ENCODE measurements at places on chromosomes 12 and 14.
A peak's percentile ranks its signal among the peaks of the same experiment; 100 is the strongest.

DNA sequence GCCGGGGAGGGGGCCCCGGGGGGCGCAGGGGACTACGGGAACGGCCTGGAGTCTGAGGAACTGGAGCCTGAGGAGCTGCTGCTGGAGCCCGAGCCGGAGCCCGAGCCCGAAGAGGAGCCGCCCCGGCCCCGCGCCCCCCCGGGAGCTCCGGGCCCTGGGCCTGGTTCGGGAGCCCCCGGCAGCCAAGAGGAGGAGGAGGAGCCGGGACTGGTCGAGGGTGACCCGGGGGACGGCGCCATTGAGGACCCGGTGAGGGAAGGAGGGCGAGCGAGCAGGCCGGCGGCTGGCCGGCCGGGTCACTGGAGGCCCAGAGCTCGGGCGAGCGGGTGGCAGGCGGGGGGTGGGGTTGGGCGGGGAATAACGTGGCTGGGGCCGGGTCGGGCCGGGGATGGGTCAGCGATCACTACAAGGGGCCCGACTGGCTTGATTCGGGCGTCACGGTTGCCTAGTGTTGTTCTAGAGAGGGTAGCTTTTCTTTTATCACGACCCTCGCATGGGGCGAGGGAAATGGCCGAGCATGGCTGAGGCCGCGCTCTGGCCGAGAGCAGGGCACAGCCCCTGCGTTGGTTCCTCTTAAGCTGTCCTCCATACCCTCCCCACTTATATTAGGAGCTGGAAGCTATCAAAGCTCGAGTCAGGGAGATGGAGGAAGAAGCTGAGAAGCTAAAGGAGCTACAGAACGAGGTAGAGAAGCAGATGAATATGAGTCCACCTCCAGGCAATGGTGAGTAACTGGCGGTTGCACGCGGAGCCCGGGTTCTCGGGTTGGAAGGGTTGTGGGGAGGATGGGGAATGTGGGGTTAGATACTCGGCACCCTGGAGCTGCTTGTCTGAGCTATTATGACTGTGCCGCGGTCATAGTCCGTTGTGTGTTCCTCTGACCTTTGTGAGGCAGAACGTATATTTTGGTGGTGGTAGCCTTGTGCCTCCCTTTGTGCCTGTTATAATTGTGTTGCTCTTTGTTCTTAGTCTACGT lies 603 bp downstream of the PABPN1 start:
- peak; percentile 51 for DNase-seq

- no peak for DNase-seq
These were observed 154.0 kb downstream of the ITPR2 start for GRCh38 chr12:26678697-26679660.

DNA sequence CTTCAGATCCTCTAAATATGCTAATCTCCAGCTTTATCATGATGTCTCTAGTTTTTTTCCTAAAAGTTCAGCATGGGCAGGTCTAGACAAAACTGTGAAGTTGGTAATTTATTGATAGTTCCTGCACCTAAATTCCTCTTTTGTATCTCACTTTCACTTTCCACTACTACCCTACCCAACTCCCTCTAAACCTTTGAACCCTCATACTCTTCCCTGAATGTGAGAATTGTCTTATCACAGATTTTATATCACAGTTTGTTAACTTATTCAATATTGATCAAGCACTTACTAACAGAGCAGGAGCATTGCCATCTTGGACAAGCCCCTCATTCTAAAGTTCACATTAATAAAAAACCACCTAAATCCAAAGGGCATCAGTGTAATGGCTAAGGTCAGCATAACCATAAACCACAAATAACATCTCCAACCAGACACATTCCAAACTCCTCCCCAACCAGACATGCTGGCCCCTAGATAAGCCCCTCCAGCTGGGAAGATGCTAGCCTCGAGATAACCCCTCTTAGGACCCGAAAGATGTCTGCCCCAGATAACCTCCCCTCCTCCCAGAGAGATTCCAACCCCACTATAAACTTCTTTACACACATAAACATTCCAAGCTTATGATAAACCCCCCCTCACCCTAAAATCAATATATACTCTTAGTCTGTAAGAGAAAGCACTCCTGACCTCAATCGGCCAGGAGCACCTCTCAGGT lies 78.7 kb downstream of the FSCB start:
- DNase-seq = no peak

GRCh38 chr14:53948205-53948884 lies 8.3 kb downstream of the BMP4 start:
- DNase-seq = no peak

GRCh38 chr12:132069336-132069985 lies 74.7 kb downstream of the DDX51 start:
- no peak for DNase-seq

GRCh38 chr12:38695057-38695456 lies 210.3 kb downstream of the CPNE8 start:
- no peak for DNase-seq

- DNase-seq = no peak
These were observed 267.7 kb downstream of the RASSF9 start for GRCh38 chr12:85568395-85569103.

DNA sequence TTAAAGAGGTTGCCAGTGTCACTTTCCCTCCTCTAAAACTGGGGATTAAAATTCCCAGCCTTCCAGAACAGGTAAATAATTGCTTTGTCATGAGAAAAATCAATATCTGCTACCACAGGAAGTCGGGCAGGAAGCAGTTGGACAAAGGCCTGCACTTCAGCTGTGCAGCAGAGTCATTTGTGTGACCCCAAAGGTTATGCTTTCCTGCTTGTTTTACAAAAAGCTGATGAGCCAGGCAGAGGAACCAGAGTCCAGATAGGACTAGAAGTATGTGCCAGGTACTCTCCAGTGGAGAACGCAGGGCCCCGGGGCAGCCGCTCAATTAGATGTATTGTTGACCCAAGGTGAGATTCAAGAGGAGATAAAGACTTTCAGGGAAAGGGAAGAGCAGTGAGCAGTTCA lies 117.1 kb upstream of the FRMD6 start:
- no peak for DNase-seq

- no peak for DNase-seq
These were observed 4.6 kb downstream of the TCP11L2 start for GRCh38 chr12:106307181-106307580.

DNA sequence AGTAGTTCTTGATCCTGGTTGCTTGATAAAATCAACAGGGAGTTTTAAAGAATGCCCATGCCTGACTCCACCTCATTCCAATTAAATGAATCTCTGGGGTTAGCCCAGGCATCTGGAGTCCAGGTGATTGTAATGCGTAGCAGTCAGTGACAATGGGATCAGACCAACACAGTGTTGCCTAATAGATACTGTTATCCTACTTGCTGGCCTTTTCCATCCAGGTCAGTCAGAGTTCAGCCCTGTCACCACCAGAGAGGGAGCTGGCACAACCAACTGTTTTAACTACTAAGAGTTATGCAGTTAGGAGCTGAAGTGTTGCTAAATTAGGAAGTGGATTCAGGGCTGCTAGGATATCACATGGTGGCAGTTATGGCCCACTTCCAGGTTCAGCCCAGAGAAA lies 107.1 kb downstream of the GPR135 start:
- DNase-seq = no peak

- no peak for DNase-seq
These were observed 78.5 kb downstream of the VCPKMT start for GRCh38 chr14:50037852-50038251.

DNA sequence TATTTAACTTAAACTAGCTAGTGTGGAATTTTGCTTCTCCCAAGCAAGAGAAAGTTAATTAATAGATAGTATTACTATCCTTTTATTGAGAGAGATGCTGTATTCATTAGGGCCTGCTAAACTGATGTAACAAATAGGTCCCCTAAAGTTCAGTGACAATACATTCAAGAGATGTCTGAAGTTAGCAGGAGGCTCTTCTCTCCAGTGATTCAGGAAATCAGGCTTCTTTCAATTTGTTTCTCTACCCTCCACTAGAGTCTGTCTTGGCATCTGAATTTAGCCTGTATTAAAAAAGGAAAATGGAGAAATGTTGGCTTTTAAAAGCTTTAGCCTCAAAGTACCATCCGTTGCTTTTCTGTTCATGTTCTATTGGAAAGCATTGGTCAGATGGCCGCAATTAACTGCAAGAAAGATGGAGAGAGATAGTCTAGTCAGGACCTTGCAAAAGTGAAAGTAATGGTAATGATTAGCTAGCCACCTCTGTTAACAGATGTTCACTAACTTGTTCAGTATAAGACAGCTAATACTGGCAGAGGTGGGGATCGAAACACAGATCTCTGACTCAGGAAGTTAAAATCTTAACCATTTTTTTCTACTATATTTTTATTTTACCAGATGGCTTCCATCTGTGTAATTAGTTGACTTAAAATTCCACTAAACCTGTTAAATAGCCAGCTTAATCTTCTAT lies 786.8 kb downstream of the TMTC2 start:
- DNase-seq = no peak

- no peak for DNase-seq
These were observed 153.5 kb upstream of the MAX start for GRCh38 chr14:65255583-65256461.

DNA sequence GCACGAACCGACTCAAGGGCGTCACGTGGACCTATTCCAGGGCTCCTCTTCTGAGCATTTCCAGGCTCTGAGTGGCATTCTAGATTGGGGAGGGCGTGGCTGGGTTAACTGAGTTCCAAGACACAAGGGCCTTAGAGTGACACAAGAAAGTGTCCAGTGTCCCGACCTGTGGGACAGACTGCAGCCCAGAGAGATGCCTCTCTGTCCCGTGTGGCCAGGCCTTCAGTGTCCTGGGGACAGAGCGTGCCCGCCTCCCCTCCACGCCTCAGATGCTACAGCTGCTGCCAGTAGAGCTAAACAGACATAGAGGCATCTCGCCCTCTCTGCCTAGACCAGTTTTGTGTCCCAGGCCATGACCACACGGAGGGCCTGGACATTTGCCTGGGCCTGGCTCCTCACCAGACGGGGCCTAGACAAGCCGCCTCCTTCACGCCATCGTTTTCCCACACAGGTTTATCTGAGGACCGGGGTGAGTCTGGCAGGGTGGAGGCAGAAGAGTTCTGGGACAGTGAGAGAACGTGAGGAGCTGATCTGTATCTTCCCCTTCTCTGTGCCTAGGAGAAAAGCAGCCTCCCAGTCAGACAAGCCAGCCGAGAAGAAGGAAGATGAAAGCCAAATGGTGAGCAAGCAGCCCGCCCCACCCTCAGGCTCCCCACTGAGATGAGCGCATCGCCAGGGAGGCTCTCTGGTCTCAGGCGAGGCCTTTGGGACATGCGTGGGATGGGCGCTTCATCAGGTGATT lies 27.1 kb downstream of the DEGS2 start:
- DNase-seq = no peak

- DNase-seq = no peak
These were observed 33.4 kb downstream of the NELL2 start for GRCh38 chr12:44842669-44843068.

DNA sequence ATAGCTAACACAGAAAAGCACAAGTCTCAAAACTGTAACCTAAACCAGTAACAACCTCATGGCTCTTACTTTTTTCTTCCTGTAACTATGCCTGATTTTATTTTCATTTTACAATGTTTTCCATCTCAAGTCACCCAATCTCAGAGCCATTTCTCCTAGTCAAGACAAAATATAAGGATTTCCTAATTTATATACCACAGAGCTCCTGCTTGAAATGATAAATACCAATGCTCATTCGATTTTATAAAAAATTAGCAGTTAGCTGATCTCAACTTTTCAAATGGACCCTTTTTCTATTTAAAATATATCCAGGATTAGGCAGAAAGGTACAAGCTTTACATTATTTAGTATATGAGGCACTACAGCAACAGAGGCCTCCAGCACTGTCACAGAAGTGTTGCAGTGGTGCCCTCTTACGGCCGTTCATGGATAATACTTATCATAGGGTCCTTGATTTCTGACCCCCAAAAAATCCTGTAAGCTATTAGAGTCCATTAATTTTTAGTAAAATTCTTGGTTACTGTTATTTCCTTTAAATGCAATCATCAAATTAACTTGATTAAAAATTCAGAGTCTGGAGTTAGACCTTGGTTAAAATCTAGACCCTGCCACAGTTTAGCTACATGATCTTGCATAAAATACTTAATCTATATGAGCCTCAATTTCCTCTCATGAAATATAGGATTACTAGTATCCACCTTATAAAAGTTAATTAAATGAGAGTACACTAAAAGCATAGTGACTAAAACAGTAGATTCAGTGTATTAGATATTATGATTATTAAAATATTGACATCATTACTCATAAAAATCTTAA lies 68.3 kb downstream of the SEC23A start:
- no peak for DNase-seq

DNA sequence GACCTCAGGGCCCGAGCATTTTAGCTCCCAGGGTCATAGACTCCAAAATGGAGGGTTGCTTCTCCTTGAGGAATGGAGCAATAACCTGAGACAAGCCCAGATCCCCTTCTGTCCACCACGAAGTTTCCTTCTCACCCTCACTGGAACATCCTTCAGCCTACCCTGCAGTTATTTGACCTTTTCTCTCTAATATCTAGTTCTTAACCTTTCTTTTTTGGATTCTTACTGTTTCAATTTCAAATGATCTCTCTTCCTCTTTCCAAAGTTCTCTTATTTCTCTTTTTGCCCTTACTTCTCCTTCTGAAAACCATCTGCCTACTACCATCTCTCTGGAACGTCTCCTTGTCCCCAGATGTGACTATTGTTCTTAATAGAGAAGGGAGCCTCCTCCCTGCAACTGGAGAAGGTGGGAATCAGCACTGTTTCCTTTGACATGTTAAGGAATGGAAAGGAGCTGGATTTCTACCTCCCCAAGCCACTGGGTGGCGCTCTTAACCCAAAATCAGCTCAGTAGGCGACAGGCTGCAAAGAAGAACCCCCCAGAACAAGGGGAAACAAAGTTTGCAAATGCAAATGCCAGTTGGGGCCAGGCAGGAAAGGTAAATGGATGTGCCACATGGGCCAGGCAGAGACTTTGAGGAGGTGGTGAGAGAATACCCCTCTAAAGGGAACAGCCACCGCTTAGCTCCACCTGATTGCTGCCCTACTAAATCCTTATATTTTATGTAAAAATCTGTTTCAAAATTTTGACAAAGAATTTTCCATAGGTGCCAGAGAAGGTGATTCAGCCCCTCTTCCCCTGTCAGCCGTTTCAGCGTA lies 22.4 kb upstream of the PDE1B start:
- peak; percentile 40 for DNase-seq

DNA sequence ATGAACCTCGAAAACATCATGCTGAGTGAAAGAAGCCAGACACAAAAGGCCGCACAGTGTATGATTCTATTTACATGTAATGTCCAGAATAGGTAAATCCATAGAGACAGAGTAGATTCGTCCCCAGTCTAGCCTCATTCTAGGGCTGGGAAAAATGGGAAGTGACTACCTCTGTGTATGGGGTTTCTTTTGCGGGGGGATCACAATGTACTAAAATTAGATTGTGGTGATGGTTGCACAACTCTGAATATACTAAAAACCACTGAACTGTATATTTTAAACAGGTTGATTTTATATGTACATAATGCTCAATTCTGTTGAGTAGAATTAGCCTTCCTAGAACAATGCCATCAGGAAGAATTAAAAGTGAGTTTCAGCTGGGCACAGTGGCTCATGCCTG lies 6.3 kb upstream of the RILPL2 start:
- DNase-seq = no peak

Measured in stimulated activated CD4-positive, alpha-beta T cell treated with anti-CD3 and anti-CD28 coated beads, TNF-alpha, amount 100 ng/mL, for 48 hours (primary cell).